Mucosa of gallbladder (tissue), 1 donor: ENCODE measurements at places on chromosomes 4 and X. TPM values are rescaled to one million over a fixed set of nuclear protein-coding genes. Genes with fewer than 3 reads are reported as not detected.

NPY1R gene
- 6.3 TPM for total RNA-seq

TEX13C gene
- total RNA-seq = not detected

- no peak for DNase-seq
Observed at GRCh38 chr4:95108883-95109421, 351.2 kb downstream of the BMPR1B start.

DNA sequence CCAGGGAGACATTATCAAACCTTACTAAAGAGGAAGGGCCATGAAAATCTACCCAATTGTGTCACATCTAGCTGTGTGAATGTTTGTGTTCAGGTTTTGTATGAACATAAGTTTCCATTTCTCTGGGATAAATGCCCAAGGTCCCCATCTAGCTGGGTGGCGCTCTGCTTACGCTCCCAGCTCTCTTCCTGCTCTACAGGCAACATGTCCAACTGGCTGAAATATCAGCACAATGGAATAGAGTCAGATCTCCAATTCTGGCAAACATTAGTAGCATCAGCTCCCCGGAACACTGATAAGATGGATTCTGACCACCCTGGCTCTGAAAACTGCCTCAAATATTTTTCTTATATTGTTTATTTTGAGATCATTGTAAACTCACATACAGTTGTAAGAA is 74.8 kb downstream of the IRF2 start:
- no peak for DNase-seq

DNA sequence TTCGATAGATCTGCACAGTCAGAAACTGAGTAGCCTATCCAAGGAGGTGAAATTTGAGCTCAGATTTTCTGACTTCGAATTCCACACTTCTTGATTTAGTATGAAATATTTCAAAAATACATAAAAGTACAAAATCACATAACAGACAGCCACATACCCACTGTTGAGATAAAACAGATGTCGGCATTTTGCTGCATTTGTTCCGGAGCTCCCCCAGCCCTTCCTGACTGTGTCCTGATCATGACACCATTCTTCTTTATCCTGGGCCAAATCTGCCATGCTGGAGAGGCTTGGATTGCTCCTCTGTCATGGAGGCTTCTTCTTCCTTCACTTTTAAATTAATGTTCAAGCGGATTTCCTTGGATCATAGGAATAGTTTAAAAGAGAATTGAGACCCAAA is 124.2 kb upstream of the RBPJ start:
- DNase-seq = no peak

DNA sequence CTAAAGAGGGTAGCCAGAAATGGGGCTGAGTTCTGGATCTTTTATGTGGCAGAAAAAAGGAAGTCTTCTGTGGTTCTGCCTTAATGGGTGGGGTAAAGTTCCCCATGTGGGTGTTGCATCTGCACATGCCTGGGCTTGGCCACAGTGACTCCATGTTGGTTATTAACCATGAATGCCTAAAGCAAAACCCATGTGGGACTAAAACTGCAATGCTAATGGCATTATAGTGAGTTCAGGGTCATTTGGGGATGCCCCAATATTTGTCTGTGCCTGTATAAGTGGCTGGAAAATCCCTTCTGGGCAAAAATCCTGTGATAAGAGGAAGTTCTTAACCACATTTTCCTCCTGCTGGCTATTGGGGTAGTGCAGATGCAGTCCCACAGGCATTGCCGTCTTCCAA is 857.4 kb downstream of the FAT4 start:
- DNase-seq = no peak

DNA sequence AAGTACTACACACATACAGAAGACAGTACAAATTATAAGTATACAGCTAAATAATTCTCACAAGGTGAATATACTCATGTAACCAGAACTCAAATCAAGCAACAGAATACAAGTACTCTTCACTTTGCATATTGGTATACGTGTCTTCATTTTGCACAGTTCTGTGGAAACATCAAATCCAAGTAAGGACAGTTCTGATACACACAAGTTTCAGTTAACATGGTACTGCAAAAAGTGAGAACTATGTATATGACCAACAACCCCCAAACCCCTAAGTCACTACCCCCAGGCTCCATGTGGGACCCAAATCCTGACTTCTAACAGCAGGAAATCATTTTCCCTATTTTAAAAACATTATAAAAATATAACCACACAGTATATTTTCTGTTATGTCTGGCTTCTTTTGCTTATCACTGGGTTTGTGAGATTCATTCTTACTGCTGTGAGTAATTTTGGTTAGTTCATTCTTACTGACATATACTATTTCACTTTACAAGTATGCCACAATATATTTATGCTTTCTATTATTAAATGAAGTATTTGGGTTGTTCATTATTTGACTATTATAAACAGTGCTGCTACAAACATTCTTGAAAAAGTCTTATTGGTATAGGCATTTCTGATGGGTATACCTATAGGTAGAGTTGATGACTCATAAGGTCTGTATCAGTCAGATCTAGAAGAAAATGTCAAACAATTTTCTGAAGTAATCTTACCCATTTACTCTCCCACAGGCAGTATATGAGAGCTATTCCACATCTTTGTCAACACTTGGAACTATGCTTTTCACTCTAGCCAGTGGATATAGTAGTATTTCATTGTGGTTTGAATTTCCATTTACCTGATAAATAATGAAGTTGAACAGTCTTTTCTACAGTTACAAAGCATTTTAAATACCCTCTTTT is 47.0 kb downstream of the SCLT1 start:
- DNase-seq = no peak

- DNase-seq = no peak
Observed at GRCh38 chr4:75769036-75769435, 44.7 kb downstream of the USO1 start.

GRCh38 chr4:155582971-155583437 is 83.6 kb upstream of the GUCY1A1 start:
- no peak for DNase-seq

- DNase-seq = no peak
Observed at GRCh38 chrX:68748030-68748429, 80.8 kb upstream of the EFNB1 start.

DNA sequence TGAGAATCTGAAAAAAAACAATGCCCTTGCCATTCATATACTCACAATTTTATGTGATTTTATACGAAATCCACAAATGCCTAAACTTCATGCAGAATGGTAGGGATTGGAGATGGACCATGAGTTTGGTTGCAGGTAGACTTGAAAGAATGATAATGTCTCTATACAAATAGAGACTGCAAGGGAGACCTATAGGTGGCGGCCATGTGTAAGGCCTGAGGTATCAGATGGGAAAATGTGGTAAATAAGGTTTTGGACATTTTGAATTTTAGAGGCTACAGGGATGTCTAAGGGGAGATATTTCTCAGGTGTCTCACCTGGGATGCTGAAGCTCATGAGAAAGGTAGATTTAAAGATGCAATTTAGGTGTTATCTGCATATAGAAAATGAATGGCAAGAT is 78.0 kb downstream of the GABRB1 start:
- no peak for DNase-seq

DNA sequence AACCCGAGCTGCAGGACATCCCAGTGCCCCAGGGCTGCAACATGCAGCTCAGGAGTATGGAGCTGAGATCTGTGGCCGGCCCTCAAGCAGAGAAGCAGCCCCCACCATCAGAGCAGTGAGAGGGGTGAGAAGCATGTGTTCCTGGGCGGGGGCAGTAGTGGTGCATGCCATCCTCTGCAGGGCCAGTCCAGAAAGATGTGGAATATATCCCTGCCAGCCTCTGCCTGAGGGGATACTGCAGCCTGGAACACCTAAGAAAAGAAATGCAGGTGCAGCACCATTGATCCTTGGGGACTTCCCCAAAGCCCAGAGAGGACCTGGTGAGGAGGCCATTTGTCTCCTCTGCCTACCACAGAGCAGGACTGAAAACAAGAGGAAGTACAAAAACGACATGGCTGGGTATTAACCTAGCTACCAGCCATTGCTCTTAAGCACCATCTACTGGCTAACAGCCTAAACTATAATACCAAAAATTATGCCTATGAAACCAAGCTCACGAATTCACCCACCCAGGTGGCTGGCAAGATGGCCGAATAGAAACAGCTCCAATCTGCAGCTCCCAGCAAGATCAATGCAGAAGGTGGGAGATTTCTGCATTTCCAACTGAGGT is 158.8 kb downstream of the ADGRA3 start:
- no peak for DNase-seq

- DNase-seq = no peak
Observed at GRCh38 chr4:90824266-90825150, 697.3 kb downstream of the CCSER1 start.
